ENCODE measurements at places on chromosomes 16 and 17.

DNA sequence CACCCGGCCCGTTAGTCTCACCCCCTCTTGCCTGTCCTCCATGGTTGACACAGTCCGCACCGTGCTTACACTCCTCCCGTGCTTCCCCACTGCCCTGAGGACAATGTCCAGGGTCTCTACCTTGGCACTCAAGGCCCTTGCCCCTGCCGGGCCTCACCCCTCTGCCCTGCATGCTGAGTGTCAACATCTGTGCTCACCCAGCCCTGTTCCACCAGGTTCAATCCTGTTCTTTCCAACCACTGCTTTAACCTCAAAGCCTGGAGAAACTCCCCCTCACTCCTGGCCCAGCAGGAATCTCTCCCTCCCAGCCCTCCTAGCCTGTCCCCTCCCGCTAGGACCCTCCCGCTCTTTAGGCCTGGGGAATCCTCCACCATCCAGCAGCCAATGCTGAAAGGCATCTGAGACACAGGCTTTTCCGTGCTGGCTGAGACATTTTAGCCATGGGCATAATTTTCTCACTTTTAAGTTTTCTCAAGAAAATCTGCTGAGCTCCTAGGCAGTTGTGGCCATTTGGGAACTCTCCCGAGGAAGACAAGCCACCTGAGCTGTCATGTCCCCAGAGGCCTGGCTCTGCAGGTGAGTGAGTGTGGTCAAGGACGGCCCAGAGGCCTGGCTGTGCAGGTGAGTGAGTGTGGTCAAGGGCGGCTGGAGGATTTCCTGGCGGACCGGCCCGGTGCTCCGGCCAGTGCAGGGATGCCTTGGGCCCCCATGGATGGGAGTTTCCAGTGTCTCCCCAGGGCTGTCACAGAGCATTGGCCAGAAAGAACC is 10.8 kb upstream of the P2RX1 start:
- no peak for DNase-seq

- DNase-seq: no peak
These were observed 126.1 kb downstream of the IRX5 start for GRCh38 chr16:55056585-55057401.

GRCh38 chr17:50051082-50051576 is 4.8 kb upstream of the ITGA3 start:
- DNase-seq: no peak

DNA sequence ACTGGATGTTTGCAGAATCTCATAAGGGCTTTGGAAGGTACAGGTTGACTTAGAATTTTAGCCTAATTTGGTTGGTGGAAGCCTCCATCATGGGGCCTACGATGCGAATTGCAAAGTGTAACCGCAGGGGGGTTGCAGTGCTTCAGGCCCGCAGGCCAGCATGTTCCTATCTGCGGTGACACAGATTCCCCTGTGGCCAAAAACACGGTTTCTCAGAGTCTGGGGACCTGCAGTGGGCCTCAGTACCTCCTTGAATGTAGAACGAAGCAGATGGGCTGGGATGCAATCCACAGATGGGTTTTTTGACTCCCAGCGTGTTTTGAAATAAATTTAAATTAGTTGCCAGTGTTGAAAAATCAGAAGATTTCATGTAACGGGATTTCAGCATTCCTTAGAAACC is 34.7 kb downstream of the KIAA0513 start:
- DNase-seq: no peak

- no peak for DNase-seq
These were observed 204.5 kb upstream of the CDH5 start for GRCh38 chr16:66161942-66162341.

- DNase-seq: no peak
These were observed 378.1 kb upstream of the CDH11 start for GRCh38 chr16:65500007-65500406.

- no peak for DNase-seq
These were observed 86.8 kb downstream of the RPTOR start for GRCh38 chr17:80631142-80632045.

DNA sequence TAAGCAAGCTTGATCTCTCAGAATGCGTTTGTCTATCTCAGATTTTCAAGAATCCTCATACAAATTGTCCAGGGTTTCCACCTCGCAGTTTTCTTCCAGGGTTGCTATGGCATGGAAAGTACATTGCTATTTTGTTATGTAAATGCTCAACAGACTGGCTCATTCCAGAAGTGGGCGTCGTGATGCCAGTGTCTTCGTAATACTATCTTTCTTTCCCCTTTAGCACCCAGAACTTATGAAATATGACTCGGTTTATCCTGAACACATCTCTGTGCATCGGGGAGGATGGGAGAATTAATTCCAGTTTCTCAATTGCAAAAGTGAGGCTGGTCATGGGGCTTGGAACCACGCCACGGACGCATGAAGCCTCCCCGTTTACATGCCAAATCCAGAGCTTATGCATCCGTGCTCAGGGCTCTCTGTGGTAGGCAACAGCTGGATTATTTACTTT is 405.0 kb downstream of the WWOX start:
- DNase-seq: no peak

DNA sequence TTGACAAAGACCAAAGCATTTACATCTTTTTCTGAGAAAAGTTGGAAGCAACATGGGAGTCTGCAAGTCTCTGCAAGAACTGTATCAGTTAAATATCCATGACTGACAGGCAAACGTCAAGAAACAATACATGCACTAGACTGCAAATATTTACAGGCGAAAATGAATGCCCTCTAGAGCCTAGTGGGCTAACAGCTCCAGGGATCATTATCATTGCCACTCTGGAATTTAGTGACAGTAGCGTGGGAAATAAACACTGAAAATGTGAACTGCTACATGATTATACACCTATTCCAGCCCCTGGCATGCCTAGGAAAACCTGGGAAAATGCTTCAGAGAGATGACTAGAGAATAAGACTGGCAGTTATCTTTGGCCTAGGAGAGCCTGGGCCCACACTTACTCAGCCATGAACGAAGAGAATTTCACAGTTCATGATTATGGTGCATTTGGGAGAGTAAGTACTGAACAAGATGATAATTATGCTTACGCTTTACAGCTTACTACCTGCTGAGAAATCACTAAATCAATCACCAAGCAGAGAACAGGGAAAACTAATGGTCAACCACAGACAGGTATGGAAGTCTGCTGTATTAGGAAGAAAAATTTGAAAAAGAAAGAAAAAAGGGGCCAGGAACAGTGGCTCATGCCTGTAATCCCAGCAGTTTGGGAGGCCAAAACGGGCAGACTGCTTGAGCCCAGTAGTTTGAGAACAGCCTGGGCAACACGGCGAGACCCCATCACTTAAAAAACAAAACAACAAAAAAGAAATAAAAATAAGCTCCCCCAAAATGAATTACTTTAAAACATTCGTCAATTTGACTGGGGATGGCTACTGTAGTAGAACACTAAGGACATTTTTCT is 66.6 kb upstream of the CLEC18B start:
- no peak for DNase-seq

GRCh38 chr17:27677191-27677590 is 46.2 kb downstream of the LGALS9 start:
- DNase-seq: no peak
